ENCODE measurements at places on chromosomes 3 and 15.
A peak's percentile ranks its signal among the peaks of the same experiment; 100 is the strongest.

DNA sequence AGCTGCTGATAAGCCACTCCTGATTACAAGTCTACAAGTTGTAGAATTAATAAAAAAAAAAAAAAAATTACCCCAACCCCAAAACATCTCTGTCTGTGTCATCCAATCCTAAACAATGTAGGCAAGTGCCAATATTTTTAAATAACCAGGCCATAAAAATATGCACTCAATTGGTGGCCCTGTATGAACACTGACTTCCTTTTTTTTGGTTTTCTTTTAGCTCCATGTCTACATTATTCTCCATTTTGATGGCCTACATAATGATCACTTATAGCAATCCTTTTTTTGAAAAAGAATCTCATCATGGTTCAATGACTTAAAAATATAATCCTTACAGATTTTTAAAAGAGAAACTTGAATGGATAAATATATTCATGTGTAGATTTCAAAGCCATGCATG, 72.1 kb downstream of the FOXP1 start:
- DNase-seq, result no peak

- no peak for DNase-seq
These were observed 515.9 kb downstream of the RBMS3 start for GRCh38 chr3:29796808-29797207.

DNA sequence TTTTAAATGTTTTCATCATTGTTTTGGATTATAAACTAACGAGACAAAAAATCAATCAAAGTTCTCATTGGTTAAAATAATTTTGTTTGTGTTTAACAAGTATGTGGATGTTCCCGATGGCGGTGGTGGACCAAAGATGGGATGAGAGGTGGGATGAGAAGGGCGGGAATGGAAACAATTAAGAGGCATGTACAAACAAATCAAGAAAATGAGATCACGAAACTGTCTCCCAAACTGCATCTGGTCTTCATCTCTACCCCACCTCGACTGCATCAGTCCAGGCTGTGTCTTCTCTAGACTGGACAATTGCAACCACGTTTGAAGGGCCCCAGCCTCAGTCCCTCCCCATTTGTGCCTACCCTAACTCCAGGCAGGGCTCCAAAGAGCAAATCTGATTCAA, 56.1 kb downstream of the SLC12A8 start:
- DNase-seq, result no peak

- no peak for DNase-seq
These were observed 58.1 kb upstream of the C15orf61 start for GRCh38 chr15:67462875-67463274.

GRCh38 chr3:51948016-51948580, 5.9 kb downstream of the PARP3 start:
- DNase-seq, result no peak

DNA sequence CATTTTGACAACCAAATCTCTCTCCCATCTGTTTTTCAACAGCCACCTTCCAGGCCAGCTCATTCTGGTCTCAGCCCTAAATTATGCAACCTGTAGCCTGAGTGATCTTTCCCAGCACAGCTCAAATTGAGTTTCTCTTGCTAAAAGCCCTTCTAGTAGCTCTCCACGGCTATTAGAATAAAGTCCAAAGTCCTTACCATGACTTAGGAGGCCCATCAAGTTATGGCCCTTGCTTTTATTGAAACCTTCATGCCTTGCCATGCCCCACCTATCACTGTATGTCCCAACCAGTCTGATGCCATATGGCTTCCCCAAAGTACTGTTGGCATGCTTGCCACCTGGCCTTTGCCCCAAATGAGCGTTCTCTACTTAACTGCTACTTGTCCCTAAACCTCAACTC, 303.5 kb upstream of the GADL1 start:
- no peak for DNase-seq

DNA sequence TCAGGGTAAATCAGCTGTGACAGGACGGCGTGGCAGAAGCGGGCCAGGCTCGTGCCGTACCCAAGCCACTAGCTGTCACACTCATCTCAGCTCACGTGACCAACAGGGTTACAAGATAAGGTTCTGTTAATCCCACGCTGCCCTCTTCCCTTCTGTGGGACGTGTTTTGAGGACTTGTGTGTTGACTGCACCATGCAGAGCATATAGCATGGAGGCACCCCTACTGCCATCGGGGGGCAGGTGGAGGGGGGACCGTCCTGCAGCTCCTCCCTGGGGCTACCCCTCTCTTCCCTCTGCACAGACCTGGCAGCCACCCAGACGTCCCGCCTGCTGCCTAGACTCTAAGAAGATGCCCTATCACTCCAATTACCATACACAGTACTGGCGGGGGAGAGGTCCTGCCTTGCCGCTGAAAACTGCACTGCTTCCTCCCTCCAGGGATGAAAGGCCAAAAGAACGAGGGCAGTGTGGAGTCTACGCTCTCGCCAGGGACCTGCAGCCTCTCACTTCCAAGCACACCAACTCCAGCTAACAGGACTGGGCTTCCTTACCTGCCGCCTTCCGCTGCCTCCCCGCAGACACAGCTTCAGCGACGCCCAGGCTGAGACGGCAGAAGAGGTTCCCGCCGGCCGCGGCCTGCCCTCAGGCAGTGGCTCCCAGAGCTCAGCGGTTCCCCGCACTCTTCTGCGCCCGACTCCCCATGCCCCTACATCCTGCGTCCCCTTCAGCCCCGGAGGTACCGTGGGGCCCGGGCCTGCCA, at the start of gene TNK2:
Gene TNK2, minus strand, starts transcription at position 618 of the 760 bp plus-strand sequence. CDS start 19,963 bp downstream, outside the sequence.
- DNase-seq, result peak; percentile 68

GRCh38 chr3:151931171-151931570, 57.7 kb downstream of the SUCNR1 start:
- DNase-seq, result no peak

DNA sequence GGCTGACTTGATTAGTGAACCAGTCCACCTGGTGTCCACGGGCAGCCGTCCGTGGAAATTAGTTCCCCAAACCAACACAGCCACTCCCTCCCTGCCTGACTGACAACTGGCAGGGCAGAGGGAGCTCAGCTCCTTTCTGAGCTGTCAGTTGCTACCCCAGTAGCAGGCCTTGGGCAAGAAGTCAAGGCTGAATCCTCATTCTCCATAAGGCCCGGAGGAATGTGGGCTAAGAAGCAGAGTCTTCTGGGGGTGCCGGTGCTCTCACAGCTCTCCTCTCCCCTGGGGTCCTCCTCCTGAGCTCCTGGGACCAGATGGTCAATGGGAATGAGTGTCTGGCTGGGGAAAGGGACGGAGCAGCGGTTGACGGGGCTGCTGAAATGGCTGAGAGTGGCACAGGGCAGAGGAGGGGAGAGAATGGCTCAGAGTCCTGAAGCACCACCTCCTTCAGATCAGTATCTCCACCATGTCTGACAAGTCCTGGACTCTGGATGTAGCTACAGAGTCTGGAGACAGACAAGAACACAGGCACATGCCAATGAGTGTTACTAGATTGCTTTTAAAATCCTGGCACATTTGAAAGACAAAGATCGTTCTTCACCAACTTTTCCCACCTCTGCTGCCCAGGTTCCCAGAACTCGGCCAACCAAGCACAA, 16.9 kb downstream of the AMOTL2 start:
- no peak for DNase-seq

GRCh38 chr15:58110999-58111717, 27.0 kb upstream of the AQP9 start:
- no peak for DNase-seq

GRCh38 chr3:126028096-126028495, 55.8 kb downstream of the SLC41A3 start:
- DNase-seq, result no peak
